Panc1 (cell line): ENCODE measurements at places on chromosomes 16 and 17.

GRCh38 chr17:16353317-16354174 is at the start of gene CENPV:
TSS of gene CENPV (minus strand) at chr17:16353469. CDS start at chr17:16353436, 33 bp downstream.
- no peak for DNase-seq

- DNase-seq, result no peak
These were observed 15.4 kb downstream of the CLUH start for GRCh38 chr17:2695961-2696760.

DNA sequence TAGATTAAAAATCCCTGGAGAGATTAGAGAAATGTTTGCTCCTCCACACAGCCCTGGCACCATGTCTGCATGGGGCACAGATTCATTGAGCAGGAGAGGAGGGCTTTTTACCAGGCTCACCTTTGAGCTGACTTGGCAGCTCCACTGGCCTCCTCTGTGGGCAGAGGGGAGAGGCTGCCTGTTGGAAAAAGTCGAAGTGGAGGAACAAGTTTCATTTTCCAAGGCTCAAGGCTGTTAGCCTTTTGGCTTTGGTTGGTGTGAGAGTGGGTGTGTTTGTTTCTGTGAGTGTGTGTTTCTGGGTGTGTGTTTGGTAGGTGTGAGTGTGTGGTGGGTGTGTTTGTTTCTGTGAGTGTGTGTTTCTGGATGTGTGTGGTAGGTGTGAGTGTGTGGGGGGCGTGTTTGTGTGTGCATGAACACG is 5.6 kb downstream of the TMEM238L start:
- DNase-seq, result no peak

DNA sequence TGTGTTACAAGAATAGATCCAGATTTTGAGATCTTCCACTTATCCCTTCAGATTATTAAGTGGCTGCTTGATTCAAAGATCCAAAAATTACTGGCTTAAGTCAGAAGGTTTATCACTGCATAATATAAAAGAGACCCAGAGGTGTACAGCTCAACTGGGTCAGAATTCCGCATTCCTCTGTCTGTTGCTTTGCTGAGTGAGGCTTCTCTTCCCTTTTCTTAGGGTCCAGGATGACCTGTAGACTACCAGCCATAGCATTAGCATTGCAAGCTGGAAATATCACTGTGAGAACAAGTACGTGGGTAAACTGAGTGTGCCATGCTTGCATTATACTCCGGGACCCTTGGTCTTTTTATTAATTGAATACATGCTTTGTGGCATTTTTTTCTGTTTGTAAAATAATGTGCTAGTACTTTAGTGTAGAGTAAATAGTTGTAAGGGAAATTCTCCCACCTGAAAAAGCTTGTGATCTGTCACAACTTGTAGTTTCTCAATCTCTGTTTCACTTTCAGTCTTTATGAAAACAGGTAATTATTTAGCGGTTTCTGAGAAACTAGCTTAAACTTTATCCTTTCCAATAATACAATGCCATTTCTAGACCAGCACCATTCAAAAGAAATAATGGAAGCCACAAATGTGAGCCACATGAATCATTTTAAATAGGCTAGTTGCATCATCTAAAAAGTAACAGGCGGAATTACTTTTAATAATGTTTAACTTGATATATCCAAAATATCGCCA is 61.6 kb downstream of the TNRC6C start:
- no peak for DNase-seq

DNA sequence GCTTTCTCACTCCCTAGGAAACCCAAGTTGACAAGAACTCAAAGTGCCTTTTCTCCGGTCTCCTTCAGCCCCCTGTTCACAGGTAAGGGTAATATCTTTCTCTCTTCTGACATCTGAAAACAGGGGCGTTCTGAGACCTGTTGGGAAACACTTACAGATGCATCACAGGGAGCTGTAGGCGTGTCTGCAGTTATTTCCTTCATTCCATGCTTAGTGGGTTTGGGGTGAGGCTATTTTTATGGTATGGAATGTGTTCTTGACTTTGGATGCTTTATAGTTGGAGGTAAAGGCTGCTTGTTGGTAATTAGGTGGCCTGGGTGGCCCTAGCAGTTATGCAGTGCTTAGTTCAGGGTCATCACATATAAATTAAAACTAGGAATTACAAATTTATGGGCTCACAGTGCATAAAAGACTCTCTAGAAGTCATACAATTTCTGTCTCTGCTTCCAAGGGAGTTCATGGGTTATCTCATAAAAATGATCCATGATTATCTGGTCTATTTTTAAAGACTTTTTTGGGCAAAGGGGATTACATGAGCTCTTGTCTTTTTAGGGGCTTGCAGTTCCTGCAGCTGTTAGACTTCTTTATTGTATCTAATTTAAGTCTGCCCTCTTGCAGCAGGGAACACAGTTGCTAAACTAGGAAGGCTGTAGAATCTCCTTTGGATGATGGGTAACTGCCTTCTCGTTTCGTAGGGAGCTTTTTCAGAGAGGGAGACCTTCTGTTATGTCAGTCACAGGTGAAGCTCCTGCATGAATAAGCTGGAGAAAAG is 10.2 kb downstream of the SOCS7 start:
- DNase-seq, result no peak

GRCh38 chr17:2024572-2025219 is 438 bp downstream of the RTN4RL1 start:
- no peak for DNase-seq

GRCh38 chr16:84643180-84643583 is 5.1 kb upstream of the KLHL36 start:
- no peak for DNase-seq

DNA sequence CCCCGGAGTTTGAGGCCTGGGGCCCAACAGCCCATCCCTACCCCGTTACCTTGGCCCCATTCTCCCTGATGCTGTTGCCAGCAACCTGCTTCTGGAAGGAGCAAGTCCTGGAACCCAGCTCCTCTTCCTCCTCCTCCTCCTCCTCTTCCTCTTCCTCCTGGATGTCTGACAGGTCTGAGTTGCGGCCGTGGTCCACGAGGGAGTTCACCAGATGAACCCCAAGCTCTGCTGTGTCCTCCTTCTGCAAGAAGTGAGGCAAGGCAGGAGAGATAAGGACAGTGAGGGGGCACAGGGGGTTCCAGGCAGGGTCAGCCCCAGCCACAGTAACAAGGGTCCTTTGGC is 18.7 kb downstream of the TSPOAP1 start:
- no peak for DNase-seq

GRCh38 chr17:77783991-77784820 is 174.3 kb upstream of the TNRC6C start:
- DNase-seq, result no peak

DNA sequence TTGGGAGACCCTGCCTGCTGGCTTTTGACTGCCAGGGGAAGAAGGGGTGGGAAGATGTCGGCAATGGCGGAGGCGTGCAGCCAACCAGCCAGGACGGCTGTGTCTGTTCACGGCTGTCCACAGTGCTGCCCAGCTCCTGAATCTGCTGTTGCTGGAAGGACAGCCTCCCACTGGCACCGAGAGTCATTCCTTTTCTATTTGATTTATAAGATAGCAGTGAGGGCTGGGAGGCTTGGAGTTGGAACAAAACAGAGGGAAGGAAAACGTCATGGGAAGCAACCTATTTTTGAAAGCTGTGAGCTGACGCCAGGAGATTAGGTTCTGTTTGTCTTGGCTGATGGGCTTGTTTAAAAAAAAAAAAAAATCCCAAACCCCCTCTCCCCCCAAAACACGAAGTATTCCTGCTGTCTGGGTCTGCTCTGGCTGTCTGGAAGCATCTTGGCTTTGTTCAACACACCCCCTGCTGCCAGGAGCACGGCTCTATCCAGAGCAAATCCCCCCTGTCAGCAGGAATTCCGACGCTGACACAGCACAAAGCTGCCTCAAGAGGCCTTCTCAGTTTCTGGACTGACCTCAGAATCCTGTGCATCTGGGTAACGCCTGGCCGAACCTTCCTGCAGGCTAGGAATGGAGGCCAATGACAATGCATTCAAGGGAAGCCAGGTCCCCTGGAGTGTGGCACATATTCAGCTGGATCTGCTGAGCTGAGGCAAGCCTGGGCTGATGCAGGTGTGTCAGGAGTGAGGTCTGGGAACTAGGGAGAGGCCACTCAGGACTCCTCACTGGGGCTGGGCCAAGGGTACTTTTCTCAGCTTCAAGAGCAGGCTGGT is 41.0 kb upstream of the SREBF1 start:
- DNase-seq, result no peak

DNA sequence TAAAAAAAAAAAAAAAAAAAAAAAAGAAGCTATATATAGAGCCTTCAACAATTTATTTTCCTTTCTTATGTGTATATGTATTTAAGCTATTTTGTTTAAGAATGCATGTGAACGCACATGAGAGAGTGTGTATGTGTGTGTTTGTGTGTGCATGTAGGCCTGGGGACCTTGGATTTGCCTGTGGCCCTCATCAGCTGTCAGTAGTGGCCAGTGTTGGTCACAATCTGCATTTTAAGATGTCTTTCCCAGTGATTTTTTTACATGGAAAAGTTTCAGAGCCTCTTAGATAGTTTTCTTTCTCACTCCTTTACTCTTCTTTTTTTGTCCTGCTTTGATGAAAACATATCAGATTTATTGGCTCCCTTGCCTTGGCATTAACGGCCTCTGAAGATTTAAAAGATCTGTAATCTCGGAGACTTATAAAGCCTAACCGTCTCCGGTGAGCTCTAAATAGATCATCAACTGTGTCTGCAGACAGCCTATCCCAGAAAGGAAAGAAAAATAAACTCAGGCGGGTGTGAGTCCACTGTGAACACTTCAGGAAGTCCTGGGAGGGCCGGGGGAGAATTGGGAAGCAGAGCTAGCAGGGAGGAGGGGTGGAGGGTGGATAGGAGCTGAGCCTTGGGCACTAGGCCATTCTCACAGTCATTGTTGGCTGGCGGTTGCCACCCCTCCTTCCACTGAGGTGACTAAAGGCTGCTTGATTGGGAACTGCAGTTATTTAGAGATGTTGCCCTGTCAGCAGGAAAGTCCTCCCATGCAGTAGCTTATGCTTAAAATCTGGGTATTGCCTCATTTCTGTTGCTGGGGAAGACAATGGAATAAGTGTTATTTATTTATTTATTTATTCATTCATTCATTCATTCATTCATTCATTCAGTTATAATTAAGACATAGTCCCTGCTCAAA is 86.8 kb downstream of the WWP2 start:
- DNase-seq, result no peak

GRCh38 chr17:48767263-48767774 is 38.8 kb upstream of the HOXB13 start:
- DNase-seq, result no peak
